NCI-H774 (cell line): ENCODE measurements at places on chromosomes 16 and 17.

- no peak for DNase-seq
These were observed 23.3 kb downstream of the TEX14 start for GRCh38 chr17:58668598-58668935.

- DNase-seq, result no peak
These were observed 29.4 kb downstream of the CACNA1H start for GRCh38 chr16:1182316-1182671.

GRCh38 chr16:54280751-54281150 lies 5.8 kb downstream of the IRX3 start:
- DNase-seq, result no peak

- DNase-seq, result no peak
These were observed 422.9 kb downstream of the WWOX start for GRCh38 chr16:78522327-78522726.

DNA sequence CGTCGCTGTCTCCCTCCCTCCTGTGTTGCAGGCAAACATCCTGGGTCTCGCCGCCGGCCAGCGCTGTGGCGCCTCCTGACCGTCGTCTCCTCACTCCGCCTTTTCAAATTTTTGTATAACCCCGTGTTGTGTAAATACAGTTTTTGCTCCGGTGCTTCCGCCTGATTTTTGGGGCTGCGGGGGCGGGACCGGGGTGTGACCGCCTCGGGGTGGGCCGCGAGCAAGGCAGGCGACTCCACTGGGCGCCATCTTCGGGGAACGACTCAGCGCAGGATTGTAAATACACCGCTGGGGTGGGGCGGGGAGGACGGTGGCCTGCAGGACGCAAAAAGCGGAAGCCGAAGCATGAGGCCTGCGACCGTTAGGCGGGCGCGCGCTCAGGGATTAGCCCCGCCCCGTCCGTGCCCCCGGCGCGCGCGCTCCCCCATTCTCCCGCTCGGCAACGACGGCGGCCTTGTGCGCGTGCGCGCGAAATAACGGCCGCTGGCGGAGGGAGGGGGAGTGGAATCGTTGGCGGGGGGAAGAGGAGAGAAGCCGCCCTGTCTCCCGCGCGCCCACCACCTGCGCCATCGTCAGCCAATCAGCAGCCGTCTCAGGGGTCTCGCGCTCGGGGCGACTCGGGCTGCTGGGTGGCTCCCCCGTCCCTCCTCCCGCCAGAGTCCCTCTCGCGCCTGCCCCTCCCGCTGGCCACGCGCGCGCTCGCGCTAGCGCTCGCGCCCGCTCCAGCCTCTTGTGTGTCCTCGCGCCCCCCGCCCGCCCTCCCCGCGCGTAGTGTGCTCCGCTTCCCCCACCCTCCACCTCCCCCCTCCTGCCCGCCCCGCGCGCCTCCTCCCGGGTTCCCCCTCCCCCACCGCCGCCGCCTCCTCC lies 864 bp upstream of the MAZ start:
- peak; percentile 100 for DNase-seq

- DNase-seq, result no peak
These were observed 74.1 kb upstream of the IRX3 start for GRCh38 chr16:54360681-54361080.

GRCh38 chr17:28738680-28739384 lies 5.0 kb upstream of the TRAF4 start:
- DNase-seq, result no peak

DNA sequence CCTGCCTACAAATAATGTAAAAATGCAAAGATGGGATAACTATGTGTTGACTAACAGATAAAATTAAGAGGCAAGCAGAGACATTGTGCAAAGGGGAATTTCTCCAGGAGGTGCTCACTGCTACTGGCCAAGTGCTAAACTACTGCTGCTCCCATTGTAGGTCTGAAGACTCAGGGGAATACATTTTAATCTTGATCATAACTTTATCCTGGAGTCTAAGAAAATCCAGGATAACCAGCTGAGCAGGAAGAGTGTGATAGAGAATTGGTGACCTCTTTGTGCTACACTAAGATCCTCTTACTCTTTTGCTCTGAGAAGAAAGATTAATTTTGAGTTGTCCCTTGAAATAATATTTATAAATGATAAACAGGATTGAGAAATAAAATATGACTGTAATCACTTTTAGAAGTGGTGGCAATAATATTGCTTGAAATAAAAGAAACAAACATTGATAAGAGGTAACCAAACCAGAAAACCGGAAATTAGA lies 5.9 kb downstream of the RNF43 start:
- no peak for DNase-seq

GRCh38 chr17:54941285-54941684 lies 27.2 kb downstream of the COX11 start:
- DNase-seq, result no peak

GRCh38 chr17:2592971-2593820 lies at the start of gene PAFAH1B1:
Gene PAFAH1B1 (plus strand): TSS chr17:2593654. CDS start chr17:2638289, 44,635 bp downstream.
- peak; percentile 73 for DNase-seq
